SJSA1 (cell line): ENCODE measurements at places on chromosomes 4 and X. TPM values are rescaled to one million over a fixed set of nuclear protein-coding genes. Genes with fewer than 3 reads are reported as not detected.

SERPINA7 gene
- total RNA-seq = not detected in 2 replicates

- H3K27ac ChIP-seq = no peak overlapping the region
- DNase-seq = no peak
- H3K4me1 ChIP-seq = no peaks in the 10 kb centered on the region
- H3K27me3 ChIP-seq = no peaks in the 10 kb centered on the region
- no peak overlapping the region for H3K4me3 ChIP-seq
- H3K36me3 ChIP-seq = no peaks in the 10 kb centered on the region
Measured at GRCh38 chr4:36771411-36772153, 473.0 kb upstream of the NWD2 start.

DNA sequence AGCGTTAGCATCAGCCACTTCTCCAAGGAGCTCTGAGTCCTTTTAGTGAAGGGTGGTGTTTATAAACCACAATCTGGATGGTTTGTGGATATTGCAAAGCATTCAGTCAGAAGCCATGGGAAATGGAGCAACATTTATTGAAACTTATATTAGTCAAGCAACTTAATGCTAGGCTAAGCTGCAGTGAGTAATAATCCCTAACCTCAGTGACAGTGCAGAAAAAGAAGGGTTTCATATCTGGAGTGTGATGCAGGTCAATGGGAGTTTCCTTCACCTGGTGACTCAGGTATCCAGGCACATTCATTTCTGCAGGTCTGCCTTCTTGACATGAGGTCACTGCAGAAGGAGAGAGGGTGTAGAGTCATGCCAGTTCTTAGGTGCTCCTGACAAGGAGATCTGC lies 10.4 kb upstream of the DRD5 start:
- no peak overlapping the region for H3K4me3 ChIP-seq
- DNase-seq = no peak
- no peaks in the 10 kb centered on the region for H3K36me3 ChIP-seq
- no peaks in the 10 kb centered on the region for H3K4me1 ChIP-seq
- no peak overlapping the region for H3K27ac ChIP-seq
- H3K27me3 ChIP-seq = no peaks in the 10 kb centered on the region

RHOXF2B gene
- total RNA-seq = not detected in 2 replicates

- H3K27me3 ChIP-seq = peaks cover 10% of the 10 kb centered on the region
- no peak overlapping the region for H3K27ac ChIP-seq
- H3K4me1 ChIP-seq = no peaks in the 10 kb centered on the region
Measured at GRCh38 chr4:151781026-151781425, 20.2 kb upstream of the GATB start.

DNA sequence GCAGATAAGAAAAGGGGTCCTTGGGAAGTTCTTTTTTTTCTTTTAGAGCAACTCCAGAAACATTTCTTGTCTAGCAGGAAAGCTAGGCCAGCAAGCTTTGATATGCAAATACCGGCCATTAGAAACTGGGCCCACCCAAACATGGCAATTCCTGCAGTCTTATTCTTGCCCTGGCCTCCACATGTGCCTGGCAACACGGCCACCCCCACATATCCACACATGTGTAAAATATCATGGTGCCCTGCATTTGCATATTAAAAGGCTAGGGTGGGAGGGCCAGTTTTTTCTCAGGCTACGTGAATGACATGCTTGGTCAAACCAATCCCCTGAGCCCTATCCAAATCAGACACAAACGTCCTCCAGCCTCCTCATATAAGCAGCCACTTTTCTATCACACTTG lies 171.7 kb upstream of the ZCCHC13 start:
- no peaks in the 10 kb centered on the region for H3K27me3 ChIP-seq
- H3K4me1 ChIP-seq = no peaks in the 10 kb centered on the region
- no peak overlapping the region for H3K27ac ChIP-seq
- no peaks in the 10 kb centered on the region for H3K36me3 ChIP-seq
- DNase-seq = no peak

- no peaks in the 10 kb centered on the region for H3K27me3 ChIP-seq
- no peaks in the 10 kb centered on the region for H3K4me1 ChIP-seq
- no peaks in the 10 kb centered on the region for H3K36me3 ChIP-seq
- DNase-seq = no peak
- H3K27ac ChIP-seq = no peak overlapping the region
Measured at GRCh38 chr4:187744911-187745310, 250.7 kb upstream of the ZFP42 start.

ARAF gene
- total RNA-seq = 29.8 and 30.1 TPM in 2 replicates

BMP15 gene
- not detected in 2 replicates for total RNA-seq

DNA sequence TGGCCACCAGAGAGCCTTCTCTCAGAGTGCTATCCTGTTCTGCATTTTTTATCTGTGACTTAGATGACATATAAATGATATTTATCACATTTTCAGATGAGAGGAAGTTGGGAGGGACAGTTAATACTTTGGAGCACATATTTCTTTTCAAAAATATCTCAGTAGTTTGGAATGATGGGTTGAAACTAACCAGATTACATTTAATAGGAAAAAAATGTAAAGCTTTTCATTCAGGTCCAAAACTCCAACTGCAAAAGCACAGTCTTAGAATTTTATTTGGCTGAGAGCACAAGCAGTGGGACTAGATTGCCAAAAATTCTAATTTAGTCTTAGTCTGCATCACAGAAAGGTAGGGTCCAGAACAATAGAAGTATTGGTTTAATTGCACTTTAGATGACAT lies 248.2 kb upstream of the TEX13A start:
- no peaks in the 10 kb centered on the region for H3K36me3 ChIP-seq
- no peak overlapping the region for H3K27ac ChIP-seq
- H3K4me1 ChIP-seq = peaks cover 4% of the 10 kb centered on the region; the same call in 1 of the 2 replicates
- no peak for DNase-seq
- H3K27me3 ChIP-seq = no peaks in the 10 kb centered on the region
- H3K4me3 ChIP-seq = no peak overlapping the region

PRR32 gene
- not detected in 2 replicates for total RNA-seq

ATP6AP1 gene
- 62.4 and 67.8 TPM in 2 replicates for total RNA-seq

DNA sequence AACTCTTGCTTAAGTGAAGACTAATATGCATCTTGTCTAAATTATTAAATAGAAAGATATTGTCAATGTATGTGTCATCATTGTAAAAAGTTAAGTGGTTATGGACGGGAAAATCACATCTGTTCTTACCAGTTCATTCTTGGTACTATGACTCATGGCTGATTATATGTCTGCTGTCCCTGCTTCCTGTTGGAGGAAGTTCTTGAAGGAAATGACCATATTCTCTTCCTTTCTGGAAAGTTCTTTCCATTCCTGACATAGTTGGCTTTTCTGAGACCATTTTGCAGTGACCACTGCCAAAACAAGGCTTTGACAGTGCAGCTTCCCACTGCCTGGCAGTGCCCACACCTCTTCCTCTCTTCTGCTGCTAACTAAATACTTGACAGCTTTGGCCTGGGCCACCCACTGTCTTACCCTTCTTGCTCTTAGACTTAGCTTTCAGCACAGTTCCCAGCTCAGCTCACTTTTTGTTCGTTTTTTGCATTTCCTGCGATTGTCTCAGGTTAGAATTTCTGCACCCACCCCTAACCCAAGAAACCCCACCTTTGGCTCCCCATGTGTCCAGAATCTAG lies 13.2 kb upstream of the CLDN24 start:
- H3K27ac ChIP-seq = peak overlapping the region; percentile 60
- no peaks in the 10 kb centered on the region for H3K27me3 ChIP-seq
- H3K4me1 ChIP-seq = peaks cover 17% of the 10 kb centered on the region
- peak; percentile 49 for DNase-seq
- no peak overlapping the region for H3K4me3 ChIP-seq
- H3K36me3 ChIP-seq = no peaks in the 10 kb centered on the region

GRCh38 chr4:76993787-76994641 lies 44.5 kb downstream of the SEPTIN11 start:
- no peak for DNase-seq
- H3K36me3 ChIP-seq = peaks cover 55% of the 10 kb centered on the region
- no peak overlapping the region for H3K27ac ChIP-seq
- no peak overlapping the region for H3K4me3 ChIP-seq
- no peaks in the 10 kb centered on the region for H3K27me3 ChIP-seq
- peaks cover 24% of the 10 kb centered on the region for H3K4me1 ChIP-seq

PCYT1B gene
- total RNA-seq = not detected in 2 replicates

- H3K4me1 ChIP-seq = peaks cover 8% of the 10 kb centered on the region
- H3K27ac ChIP-seq = no peak overlapping the region
- H3K27me3 ChIP-seq = no peaks in the 10 kb centered on the region; the same call in 1 of the 2 replicates
Measured at GRCh38 chr4:157992948-157993839, 179.6 kb downstream of the GASK1B start.

DNA sequence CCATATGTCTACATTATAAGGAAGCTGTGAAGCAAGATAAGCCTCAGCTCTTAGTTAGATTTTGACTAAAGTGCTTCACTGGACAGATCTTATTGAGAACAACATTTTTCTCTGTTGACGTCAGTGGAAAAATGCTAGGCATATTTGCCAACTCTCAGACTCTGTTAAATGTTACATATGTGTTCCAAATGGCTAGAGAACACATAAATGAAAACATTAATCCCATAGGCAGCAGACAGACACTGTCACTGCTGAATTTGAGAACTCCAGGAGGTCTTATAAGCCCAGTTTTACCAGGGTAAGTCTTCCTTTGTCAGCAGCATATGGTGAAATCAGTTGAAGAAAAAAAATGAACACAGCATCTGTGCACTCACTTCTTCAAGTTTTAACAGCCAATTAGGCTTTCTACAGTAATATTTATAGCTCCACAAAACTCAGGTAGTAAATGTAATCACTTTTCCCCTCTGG lies 186.9 kb downstream of the CAMK2D start:
- no peaks in the 10 kb centered on the region for H3K27me3 ChIP-seq
- peaks cover 19% of the 10 kb centered on the region for H3K4me1 ChIP-seq
- no peak overlapping the region for H3K4me3 ChIP-seq
- H3K36me3 ChIP-seq = no peaks in the 10 kb centered on the region
- H3K27ac ChIP-seq = no peak overlapping the region

DNA sequence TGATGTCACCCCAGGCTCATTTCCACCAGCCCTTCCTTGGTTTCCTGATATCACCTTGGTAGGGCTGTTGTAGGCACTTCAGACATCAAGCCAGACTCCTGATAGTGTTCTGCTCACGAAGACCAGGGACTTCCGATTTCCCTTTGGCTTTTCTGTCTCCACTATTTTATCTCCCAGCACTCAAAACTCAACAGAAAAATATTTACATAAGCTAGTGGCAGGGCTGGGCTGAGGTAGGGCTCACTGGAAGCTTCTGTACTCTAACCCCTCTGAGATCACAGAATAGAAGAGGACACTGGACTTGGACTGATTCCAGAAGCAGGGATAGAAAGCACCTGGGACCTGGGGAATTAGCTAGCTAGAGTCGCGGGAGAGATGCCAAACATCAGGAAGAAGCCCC lies 34.4 kb upstream of the EFNB1 start:
- H3K4me1 ChIP-seq = no peaks in the 10 kb centered on the region
- no peak overlapping the region for H3K27ac ChIP-seq
- no peak overlapping the region for H3K4me3 ChIP-seq
- no peaks in the 10 kb centered on the region for H3K27me3 ChIP-seq
- no peak for DNase-seq

GRCh38 chrX:646228-646495 lies 15.6 kb downstream of the SHOX start:
- no peak for DNase-seq
- H3K36me3 ChIP-seq = no peaks in the 10 kb centered on the region
- H3K4me1 ChIP-seq = no peaks in the 10 kb centered on the region
- no peak overlapping the region for H3K4me3 ChIP-seq

DNA sequence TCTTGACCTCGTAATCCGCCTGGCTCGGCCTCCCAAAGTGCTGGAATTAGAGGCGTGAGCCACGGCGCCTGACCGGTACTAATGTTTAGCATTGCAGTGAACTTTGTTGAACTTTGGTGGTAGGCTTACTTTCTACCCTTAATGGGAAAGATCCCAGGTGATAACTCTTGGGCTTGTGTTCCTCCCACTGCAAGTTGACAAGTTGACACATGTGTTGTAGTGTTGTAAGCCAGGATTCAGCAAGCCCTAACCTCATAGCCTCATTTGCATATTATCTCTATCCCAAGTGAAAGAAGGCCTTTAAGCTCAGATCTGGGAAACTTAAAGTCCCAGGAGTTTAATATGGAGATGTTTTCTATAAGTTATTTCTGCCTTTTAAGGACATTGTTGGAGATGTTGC lies 80.0 kb upstream of the CLCN4 start:
- H3K36me3 ChIP-seq = no peaks in the 10 kb centered on the region
- no peak overlapping the region for H3K27ac ChIP-seq
- H3K4me1 ChIP-seq = no peaks in the 10 kb centered on the region
- DNase-seq = no peak
- H3K27me3 ChIP-seq = no peaks in the 10 kb centered on the region
